ENCODE measurements at places on chromosomes 2 and 18.

- DNase-seq, result no peak
Observed at GRCh38 chr18:77329651-77330050, 80.0 kb downstream of the GALR1 start.

- peak; percentile 80 for DNase-seq
Observed at GRCh38 chr2:127701651-127702394, 526 bp downstream of the SFT2D3 start.

DNA sequence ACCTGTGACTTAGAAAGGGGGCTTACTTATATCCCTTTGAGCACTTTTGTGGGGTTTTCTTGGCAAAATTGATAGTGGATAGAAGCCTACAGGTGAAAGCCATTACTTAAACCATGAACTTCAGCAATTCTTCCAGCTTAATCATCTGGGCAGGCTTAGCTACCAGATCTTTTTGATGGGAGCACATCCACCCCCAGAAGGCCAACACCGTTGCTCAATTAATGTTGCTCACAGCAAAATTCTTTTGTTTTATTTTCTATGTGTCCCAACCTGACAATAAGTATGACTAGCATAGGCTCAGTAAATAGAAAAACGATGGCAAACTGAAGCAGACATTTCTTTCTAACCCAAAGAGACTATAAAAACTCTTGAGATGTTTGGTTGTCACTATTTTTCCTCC lies 269.4 kb upstream of the TCF4 start:
- no peak for DNase-seq

DNA sequence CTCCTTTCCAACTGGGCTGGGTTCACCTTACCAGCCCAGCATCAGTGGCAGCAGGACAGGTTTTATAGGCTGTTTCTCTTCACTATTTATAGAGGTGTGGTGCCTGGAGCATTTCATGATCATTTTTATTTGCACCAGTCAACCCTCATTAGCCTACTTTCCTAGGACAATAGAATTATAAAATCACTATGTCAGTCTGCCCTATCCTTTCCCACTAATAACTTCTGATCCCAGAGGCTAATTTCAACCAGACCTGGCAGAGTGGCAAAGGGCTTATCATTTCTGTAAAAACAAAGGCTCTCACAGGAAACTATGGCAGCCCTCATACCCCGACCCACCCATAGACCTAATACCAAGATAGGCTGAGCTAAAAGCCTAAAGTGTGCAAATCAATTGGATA lies 243.5 kb upstream of the TMEFF2 start:
- no peak for DNase-seq

DNA sequence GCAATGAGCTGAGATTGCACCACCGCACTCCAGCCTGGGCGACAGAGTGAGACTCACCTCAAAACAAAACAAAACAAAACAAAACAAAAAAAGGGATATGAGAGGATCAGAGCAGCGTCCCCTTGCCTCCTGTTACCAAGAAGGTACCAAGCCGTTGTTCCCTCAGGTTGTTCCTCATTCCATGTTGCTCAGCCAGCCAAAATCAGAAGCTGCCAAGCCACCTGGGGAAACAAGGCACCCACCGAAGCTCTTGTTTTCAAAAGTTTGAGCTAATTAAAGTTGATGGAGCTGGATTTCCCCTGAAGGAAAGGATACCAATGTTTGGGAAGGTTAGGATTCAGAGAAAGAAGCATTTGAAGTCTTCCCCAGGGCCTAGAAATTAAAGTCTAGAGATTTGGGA lies 21.8 kb upstream of the STEAP3 start:
- DNase-seq, result no peak

GRCh38 chr2:197327472-197328098 lies 17.0 kb upstream of the ANKRD44 start:
- DNase-seq, result no peak

DNA sequence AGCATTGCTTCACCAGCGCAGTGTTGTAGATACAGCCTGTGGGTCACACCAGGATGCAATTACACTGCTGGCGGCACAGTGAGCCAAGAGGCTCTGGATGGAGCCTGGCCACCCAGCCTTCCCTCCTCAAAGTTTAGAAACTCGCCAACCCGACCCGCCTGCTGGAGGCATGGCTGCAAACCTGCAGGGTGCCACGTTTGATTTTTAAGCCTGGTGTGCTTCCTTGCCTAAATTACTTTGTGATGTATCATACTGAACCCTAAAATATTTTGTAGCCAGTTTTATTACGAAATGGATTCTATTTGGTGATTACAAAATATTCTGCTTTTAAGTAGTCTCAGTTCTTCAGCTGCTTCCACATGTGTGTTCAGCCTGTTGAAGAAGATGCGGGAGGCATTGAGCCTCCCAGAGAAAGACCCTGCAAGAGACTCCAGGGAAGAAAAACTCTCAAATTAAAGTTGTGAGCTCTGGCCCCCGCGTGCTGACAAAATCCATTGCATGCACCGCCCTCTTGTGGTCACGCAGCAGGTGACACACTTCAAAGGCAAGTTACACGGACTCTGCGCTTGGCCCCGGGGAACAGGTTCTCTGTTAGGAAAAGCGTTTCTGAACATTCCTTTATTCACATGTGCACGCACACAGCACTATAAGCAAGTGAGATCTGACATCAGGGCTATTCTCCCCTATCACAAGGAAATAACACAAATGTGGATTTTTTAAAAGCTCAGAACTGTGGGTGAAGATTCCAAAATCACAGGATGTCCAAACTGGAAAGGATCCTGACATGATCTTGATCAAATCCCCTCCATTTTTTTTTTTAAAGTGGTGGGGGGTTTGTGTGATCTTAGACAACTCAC lies 63.0 kb upstream of the TWIST2 start:
- DNase-seq, result peak; percentile 59

GRCh38 chr18:62037989-62038778 lies 145.4 kb upstream of the RNF152 start:
- DNase-seq, result no peak

DNA sequence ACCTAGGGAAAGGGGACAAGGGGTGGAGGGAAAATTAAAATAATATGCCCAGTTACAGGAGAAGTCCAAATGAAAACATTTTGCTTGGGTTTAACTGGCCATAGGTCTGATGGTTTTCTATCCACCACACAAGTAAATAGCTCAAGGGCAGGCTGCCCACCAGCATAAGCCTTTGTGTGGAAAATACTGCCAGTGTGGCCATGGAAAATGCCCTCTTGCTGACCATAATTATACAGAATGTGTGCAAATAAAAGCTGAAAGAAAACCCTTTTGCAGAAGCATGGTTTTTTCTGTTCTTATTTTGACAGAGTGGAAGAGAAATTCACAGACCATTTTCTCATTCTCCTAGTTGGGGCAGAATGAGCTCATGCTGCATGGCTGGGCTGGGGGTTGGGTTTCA lies 111.3 kb upstream of the SIX2 start:
- no peak for DNase-seq

DNA sequence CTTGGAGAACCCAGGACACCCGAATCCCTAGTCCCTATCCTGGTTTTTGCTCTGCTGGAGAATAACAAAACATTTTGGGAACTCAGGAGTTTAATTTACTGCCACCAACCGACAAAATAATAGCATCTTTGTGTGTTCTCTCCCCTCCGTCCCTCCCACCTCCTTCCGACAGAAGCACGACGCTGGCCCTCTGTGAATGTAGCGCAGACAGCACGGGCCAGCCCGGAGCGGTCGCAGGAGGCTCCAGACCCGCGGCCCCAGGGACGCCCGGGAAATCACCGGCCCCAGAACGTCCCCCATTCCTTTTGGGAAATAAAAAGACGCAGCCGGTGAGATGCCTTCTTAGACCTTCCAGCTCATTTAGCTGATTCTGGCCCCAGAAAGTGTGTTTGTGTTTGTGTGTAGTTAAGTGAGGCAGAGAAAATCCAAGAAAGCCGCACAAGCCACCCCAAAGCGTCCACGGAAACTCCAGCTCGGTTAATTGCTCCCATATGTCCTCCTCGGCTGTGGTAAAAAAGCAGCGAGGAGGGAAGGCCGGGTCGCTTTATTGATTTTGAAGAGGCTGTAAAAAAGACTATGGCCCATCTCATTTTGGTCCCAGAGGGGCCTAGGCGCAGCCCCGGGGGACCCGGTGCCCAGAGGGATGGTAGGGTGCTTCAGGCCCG lies 577 bp upstream of the TANC1 start:
- DNase-seq, result no peak
